HuH-7 (cell line): ENCODE measurements at places on chromosomes 2 and 18.
A peak's percentile ranks its signal among the peaks of the same experiment; 100 is the strongest.

- DNase-seq: no peak
Measured at GRCh38 chr2:216878072-216878471, 18.2 kb upstream of the TNP1 start.

DNA sequence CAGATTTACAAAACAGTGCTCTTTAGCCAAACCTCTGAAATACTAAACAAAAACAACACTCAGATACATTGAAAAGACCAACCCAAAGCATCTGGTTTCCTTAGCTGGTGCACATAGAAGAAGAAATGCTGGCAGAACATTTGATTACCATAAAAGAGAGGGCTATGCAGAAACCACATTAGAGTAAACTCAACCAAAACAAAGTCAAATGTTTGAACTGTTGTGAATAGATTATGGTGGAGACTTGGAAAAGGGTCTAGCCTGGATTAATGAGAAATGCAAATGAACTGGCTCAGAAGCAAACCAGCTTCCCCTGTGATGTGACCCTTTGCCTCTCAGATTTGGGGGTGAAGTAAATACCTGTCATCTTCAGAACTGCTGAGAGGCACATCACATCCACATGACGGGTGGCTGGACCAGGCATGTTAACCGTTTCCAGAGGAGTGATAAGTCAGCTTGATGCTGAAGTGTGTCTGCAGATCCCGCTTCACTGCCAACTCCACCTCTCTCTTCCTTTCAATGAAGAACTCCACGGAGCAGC is 153.0 kb downstream of the NRP2 start:
- DNase-seq: no peak

DNA sequence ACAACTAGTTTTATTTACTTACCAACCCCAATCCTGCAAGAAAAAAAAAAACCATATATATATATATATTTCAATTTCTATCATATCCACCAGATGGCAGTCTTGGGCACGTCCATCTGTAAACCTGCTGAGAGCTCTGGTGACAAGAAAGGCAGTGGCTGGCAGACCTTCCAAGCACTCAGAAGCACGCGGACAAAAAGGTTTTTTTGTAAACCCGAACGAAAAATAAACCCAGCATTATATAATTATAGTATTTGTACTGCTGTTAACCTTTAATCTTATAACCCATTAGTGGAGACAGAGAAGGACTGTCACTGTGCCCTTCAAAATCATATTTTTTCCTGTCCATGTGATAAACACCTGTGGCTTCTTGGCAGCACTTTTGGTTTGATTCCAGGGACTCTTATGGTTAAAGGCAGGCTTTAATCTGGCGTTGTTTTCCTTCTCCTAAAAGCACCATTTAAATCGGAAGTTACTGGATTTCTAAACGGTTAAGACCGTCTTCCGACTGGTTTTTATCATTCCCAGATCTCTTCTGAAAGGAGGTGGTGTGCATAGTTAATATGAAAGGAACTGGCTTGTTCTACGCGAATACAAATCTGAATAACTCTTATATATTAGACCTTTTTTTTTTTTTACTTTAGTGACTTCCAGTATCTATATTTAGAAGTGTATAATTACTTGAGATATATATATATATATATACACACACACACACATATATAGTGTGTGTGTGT is 31.0 kb upstream of the SLC3A1 start:
- peak; percentile 17 for DNase-seq

DNA sequence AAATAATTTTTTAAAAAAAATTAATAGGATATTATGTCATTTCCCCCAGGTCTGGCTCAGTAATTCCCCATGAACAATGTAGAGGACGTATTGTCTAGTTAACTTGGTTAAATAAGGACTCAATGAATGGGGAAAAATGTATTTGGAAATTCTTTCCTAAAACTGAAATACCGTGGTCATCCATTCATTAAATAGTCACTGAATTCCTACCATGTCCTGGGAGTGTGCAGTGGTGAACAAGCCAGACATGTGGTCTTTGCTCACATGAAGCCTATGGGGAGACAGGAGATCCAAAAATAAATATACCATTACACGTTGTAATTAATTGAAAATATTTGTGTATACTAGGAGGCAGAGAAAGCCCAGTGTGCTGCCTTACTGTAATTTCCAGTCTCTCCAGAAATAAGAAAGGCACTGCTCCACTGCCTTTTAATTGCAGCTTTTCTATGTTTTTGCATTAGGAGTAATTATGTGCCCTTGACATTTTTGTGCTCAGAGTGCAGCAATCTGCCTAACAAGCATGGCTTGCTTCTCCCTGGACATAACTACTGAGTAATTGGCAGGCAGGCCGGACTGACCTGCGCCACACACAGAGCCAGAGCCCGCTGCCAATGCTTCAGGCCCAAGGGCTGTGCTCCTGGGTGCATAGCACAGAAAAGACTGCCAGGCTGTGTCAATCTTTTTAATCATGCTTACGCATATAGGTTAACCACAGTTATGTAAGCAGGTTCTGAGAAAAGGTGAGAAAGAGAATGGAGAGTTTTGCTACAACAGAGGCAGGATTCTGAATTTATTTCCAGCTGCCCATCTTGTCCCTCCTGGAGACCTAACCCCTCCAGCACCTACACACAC is 22.2 kb upstream of the TTC39C start:
- no peak for DNase-seq
